ENCODE measurements at places on chromosomes 5 and 9.

- no peaks in the 10 kb centered on the region for H3K4me1 ChIP-seq
- H3K36me3 ChIP-seq, result no peaks in the 10 kb centered on the region
- H3K27ac ChIP-seq, result no peak overlapping the region
- H3K27me3 ChIP-seq, result no peaks in the 10 kb centered on the region
- DNase-seq, result no peak
These were observed 3.8 kb downstream of the SOX30 start for GRCh38 chr5:157648275-157648990.

DNA sequence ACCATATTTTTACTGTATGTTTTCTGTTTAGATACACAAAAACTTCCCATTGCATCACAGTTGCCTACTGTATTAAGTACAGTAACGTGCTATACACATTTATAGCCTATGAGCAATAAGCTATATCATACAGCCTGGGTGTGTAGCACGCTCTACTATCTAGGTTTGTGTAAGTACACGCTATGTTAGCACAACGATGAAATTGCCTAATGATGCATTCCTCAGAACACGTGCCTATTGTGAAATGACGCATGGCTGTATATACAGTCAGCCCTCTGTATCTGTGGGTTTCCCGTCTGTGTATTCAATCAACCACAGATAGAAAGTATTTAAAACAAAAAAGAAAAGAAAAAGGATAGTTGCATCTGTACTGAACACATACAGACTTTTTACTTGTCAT, 64.2 kb downstream of the SGCD start:
- DNase-seq, result no peak
- H3K27me3 ChIP-seq, result no peaks in the 10 kb centered on the region
- H3K4me3 ChIP-seq, result no peak overlapping the region
- no peak overlapping the region for H3K27ac ChIP-seq
- no peaks in the 10 kb centered on the region for H3K4me1 ChIP-seq

DNA sequence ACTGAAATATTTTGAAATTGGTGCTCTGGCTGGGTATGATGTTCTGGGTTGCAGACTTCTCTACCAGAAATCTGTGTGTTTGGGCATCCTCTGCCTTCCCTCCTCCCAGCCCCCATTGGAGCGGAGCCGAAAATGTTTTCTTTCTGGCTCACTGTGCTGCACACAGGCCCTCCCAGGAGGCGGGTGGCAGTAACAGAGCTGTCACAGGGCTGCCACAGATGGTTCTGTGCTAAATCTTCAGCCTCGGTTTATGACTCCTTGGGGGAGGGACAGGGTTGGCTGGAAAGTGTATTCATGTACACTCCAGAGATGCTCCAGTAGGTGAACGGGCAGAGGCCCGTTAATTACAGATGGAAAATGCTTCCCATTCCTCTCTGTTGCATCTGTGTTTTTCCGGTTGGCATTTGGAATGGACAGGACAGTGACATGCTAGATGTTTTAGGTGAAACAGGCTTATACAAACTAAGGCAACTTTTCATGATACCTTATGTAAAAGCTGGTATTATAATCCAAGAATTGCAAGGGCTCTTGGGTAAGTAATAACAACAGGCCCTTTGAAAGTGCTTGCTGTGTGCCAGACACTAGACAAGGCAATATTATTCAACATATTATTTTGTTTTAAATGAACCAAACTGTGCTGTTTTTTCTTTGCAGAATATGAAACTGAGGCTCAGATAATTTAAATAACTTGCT, 180.2 kb downstream of the ADCY2 start:
- no peak for DNase-seq
- H3K27me3 ChIP-seq, result no peaks in the 10 kb centered on the region
- no peaks in the 10 kb centered on the region for H3K4me1 ChIP-seq
- H3K27ac ChIP-seq, result no peak overlapping the region

DNA sequence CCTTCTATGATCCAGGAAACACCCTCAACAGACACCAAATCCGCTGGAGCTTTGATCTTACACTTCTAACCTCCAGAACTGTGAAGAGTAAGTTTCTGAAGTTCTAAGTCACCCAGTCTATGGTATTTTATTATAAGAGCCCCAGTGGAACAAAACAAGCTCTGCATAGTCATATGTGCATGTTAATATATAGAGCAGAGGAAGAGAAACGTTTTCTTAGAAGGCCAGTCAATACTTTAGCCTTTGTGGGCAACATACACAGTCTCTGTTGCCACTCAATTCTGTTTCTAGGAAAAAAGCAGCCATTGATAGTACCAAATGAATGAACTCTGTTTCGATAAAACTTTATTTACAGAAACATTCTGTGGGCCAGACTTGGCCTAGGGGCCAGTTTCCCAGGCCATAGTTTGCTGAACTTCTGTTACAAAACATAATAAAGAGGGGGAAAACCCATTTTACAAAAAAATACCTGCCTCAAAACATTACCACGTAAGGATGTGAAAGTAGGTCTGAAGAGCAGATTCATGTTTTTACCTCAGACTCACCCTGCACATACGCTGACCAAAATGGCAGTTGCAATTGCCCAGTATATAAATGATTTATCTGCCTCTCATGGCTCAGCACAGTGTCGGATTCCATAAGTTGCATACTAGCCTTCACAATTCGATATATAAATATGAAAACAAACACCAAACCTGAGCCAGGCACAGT, 350.5 kb downstream of the SLIT3 start:
- no peak for DNase-seq
- no peak overlapping the region for H3K27ac ChIP-seq
- peaks cover 15% of the 10 kb centered on the region for H3K27me3 ChIP-seq
- no peaks in the 10 kb centered on the region for H3K36me3 ChIP-seq

DNA sequence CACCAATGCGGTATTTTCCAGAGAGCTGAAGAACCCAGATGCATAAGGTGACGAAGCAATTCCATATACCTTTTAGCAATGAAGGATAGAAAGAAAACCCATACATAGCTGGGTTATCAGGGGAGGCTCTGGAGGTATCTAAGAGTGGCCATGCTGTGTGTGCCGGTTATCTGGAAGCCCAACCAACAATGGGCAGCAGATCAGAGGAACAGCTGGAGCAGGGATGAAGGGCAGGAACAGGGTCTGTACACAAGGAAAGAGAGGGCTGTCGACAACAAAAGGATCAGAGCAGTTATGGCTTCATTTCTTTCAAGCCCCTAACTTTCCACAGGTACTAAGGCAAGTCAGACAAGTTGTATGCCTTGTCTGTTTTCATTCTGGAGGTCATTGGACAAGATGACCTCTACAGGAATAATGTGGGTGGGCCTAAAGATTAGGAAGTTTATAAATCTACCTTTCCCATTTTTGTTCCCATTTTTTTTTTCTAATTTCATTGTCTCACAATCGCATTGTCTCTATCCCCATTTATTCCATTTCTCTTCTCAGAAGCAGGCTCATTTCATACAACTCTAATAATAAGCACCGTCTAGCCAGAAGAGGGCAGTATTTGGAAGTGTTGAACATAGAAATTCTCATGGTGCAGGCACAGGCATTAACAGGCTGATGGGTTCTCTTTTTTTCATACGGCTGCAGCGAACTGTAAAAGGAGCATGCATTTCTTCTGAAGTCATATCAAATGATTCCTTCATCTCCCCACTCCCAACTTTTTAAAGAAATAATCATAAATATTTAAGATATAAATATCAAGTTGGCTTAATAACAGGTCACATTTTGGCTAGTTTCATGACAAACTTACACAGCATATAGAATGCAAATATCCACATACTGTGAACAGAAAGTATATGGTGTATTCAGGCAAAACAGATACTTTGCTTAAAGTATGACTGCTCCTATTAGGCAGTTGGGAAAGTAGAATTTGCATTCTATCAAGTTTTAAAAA, 63.5 kb downstream of the ZNF474 start:
- no peak overlapping the region for H3K4me3 ChIP-seq
- H3K36me3 ChIP-seq, result no peaks in the 10 kb centered on the region
- no peak overlapping the region for H3K27ac ChIP-seq
- H3K27me3 ChIP-seq, result no peaks in the 10 kb centered on the region
- no peaks in the 10 kb centered on the region for H3K4me1 ChIP-seq
- DNase-seq, result peak; percentile 79

- H3K4me3 ChIP-seq, result no peak overlapping the region
- peaks cover 27% of the 10 kb centered on the region for H3K27me3 ChIP-seq
These were observed 5.7 kb upstream of the ADRB2 start for GRCh38 chr5:148820461-148821395.

- H3K27me3 ChIP-seq, result no peaks in the 10 kb centered on the region
- H3K36me3 ChIP-seq, result no peaks in the 10 kb centered on the region
- H3K4me3 ChIP-seq, result no peak overlapping the region
- H3K27ac ChIP-seq, result no peak overlapping the region
- no peaks in the 10 kb centered on the region for H3K4me1 ChIP-seq
- DNase-seq, result no peak
These were observed 10.5 kb downstream of the LURAP1L start for GRCh38 chr9:12785260-12785770.

DNA sequence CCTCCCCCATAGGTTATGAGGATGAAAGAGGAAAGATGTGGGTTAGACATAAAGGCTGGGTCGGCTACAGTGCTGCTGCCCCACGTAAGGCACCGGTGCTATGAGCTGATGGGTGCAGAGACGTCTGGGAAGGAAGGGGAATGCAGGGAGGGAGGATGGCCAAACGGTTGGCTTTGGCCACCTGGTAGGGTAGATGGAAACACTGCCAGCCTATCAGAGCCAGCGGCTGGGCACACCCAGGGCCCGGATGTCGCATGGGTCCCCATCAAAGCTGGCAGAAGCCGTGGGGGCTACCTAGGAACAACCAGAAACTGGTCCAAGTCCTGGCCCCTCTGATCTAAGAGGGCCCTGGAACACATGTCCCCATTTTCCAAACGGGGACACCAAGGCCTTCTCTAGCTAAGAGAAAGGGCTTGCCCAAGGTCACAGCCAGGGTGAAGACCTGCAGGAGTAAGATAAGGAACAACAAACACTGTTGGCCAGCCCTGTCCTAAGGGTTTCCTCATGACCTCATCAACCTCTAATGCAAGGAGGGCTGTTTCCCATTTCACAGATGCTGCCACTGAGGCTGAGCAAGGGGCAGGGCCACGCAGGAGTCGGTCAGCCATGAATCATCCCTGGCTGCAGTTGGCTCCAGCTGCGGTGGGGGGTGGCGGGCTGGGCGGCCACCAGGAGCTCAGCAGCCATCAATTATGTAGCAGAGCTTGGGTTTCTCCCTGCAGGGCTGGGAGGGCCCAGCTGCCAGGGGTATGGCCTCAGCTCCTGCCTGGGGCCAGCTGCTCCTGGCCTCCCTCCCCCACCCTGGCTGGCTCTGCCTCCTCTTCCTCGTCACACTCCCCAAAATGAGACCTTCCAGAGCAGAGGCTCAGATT, 4.9 kb downstream of the SH3GLB2 start:
- no peak overlapping the region for H3K27ac ChIP-seq
- H3K4me1 ChIP-seq, result peaks cover 18% of the 10 kb centered on the region
- no peaks in the 10 kb centered on the region for H3K27me3 ChIP-seq
- H3K4me3 ChIP-seq, result no peak overlapping the region
- H3K36me3 ChIP-seq, result no peaks in the 10 kb centered on the region

GRCh38 chr5:60521376-60522291, 178.3 kb downstream of the DEPDC1B start:
- no peaks in the 10 kb centered on the region for H3K36me3 ChIP-seq
- H3K4me3 ChIP-seq, result no peak overlapping the region

- H3K27me3 ChIP-seq, result no peaks in the 10 kb centered on the region
- H3K36me3 ChIP-seq, result no peaks in the 10 kb centered on the region
- H3K4me3 ChIP-seq, result no peak overlapping the region
- peak; percentile 57 for DNase-seq
- H3K27ac ChIP-seq, result no peak overlapping the region
These were observed 100.9 kb downstream of the SMARCA2 start for GRCh38 chr9:2116073-2116472.

- H3K36me3 ChIP-seq, result no peaks in the 10 kb centered on the region
- no peak for DNase-seq
- H3K27me3 ChIP-seq, result no peaks in the 10 kb centered on the region
- H3K4me3 ChIP-seq, result no peak overlapping the region
- H3K27ac ChIP-seq, result no peak overlapping the region
- H3K4me1 ChIP-seq, result no peaks in the 10 kb centered on the region
These were observed 198.8 kb upstream of the TYRP1 start for GRCh38 chr9:12494411-12494810.

Measured in neural progenitor cell (in vitro differentiated cells).